ENCODE measurements at places on chromosomes 3 and 15.

DNA sequence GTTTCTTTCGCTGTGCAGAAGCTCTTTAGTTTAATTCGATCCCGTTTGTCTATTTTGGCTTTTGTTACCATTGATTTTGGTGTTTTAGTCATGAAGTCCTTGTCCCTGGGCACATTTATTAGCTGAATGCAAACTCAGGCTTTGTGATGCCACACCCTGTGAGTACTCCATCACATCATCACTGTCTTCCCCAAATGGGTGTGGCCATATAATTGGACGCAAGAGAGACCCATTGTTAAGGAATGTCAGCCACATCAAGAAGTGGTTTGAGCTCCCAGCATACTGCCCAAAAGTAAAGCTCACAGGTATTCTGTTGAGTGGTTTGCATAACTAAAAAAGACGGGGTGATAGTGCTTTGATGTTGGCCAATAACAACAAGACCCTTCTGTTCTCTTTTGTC, 245.7 kb downstream of the SV2B start:
- no peak for DNase-seq

GRCh38 chr15:74460298-74460697, 662 bp downstream of the UBL7 start:
- DNase-seq = no peak

DNA sequence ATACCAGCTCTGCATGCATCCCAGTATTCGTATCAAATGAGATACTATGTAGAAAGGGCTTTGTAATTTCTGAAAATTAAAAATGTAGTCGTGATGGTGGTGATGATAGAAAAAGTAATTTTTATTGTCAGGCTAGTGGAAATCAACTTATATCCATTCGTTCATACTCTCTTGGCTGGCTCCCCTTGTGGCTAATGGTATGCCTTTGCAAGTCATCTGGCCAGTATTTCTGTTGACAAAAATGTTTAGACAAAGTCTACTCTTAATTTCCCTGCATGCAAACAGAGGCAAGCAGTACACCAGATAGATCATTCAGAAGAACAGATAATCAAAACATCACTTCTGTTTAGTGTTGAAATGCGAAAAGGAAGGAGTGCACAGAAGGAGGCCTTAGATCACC, 49.6 kb upstream of the DUT start:
- no peak for DNase-seq

DNA sequence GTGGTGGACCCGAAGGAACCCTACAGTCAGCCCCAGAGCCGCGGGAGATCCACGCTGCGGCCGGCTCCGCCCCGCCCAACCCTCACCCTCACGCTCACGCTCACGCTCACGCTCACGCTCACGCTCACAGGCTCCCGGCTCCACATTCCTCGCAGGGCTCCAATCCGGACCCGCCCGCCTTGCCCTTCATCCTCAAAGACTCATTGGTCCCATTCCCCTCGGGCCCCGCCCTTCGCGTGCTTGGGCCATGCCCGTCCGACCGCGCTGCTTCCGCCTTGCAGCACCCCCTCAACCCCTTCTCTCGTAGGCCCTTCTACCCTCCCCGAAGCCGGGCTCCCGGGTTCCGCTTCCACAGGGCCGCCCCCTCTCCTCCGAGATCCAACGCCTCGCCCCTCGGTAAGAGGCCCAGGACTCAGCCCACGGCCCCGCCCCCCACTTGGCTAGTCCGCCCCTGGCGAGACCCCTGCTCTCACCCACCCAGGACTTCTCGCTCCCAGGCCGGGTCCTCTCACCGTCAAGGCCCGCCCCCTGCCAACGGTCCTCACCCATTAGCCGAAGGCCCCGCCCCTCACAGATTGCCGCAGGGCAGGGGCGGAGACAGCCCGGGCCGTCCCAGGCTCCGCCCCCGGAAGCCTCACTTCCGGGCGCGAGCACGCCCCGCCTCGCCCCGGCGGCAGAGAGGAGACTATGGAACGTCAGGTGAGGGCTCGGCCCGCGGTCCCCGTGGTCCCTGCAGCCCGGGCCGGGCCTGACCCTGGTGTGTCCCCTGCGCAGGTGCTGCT, at the start of gene APEH:
Gene APEH, plus strand, starts transcription at position 637 of the 782 bp plus-strand sequence. Its CDS starts 51 bp downstream, at position 688.
- peak; percentile 97 for DNase-seq

- DNase-seq = peak; percentile 30
Observed at GRCh38 chr3:101069901-101070798, 76.9 kb upstream of the ABI3BP start.

DNA sequence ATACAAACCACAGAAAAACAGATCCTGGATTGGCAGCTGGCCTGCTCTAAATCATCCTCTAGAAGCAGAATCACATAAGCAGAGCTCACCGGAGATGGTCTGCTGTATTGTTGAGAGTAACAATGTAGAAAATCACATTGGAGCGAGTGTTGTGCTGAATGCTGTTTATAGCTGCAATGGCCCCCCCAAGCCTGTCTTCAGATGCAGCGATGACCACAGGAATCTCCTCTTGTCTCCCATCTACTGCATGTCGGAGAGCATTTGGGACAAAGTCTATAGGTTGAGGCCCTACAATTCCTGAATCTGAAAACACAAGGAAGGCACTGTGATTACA, 8.0 kb downstream of the GLT8D1 start:
- DNase-seq = no peak

- DNase-seq = no peak
Observed at GRCh38 chr3:127777921-127778656, 44.2 kb downstream of the MGLL start.

GRCh38 chr3:126511291-126511690, 6.3 kb downstream of the UROC1 start:
- DNase-seq = no peak

DNA sequence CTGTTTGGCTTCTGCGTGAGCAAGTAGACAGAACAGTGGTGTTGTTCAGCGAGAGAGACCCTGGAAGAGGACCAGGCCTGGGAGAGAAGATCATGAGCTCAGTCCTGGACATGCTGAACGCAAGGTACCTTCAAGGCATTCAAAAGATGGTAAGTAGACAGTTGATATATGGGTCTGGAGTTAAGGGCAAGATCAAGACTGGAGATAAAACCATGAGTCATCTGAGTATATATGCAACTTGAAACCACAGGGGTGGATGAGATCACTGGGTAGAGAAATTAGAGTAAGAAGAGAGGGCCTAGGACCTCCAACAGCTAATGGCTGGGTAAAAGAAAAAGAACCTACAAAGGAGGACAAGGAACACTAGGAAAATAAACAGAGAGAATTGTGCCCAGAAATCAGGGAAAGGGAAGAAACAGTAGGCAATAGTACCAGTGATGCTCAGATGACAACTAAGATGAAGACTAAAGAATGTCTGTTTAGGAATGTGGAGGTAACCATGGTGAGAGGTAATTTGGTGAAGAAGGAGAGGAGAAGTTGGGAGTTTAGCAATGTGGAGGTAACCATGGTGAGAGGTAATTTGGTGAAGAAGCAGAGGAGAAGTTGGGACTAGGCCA, 343.2 kb upstream of the ADAMTS9 start:
- DNase-seq = no peak

DNA sequence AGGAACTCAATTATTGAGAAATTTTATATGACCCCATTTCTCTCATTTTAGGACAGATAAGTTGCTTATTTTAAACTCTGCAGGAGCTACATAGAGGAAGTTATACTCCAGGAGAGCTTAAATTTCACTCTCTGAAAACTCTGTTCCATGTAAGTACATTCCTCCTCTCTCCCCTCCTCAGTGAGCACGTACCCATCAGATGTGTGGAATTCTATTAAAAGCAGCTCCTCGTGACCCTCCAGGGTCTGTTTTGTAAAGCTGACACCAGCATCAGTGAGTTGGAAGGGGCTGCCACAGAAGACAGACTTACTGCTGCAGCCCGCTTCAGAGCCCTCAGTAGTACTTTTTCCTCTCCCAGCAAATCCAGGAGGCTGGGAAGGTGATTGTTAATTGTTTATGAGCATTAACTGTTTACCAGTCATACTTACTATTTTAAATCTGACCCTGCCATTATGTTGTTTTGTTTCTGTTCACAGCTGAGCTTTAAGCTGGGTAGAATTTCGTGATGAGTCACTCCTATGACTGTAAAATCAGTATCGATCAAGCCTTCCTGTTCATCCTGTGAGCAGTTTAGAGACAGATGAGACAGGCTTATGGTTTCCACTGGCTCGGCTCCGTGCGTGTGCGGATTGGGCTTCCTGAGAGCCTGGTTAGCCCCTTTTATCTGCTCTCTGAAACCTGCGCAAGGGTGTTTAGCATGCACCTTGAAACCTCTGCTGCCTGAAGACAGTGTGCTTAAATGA, 20.4 kb downstream of the IGF1R start:
- DNase-seq = peak; percentile 43

- DNase-seq = no peak
Observed at GRCh38 chr3:149395107-149396089, 17.9 kb upstream of the TM4SF1 start.

DNA sequence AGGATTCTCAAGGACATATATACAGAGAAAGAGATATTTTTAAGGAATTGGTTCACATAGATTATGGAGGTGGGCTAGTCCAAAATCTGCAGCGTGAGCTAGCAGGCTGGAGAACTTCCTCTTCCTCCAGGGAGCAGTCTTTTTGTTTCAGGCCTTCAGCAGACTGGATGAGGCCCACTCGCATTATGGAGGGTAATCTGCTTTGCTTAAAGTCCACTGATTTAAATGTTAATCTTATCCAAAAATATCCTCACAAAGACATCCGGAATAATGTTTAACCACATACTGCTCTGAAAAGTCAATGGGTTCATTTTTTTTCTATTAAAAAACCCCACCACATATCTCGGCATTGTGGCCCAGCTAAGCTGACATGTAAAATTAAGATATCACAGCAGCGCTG, 22.2 kb upstream of the NRROS start:
- DNase-seq = no peak

DNA sequence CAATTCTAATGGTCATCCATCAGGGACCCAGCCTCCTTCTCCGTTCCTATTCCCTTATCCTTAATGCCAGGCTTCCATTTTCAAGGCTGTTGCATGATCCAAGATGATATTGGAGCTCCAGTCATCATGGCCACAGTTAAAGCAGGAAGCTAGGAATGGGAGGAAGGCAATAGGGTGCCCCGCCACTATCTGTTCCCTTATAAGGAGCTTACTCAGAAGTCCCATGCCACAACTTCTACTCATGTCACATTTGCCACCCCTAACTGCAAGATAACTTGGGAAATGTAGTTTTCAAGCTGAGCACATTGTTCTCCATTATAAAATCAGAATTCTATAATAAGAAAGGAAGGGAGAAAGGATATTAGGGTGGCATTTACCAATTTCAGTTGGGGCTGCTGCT, 38.6 kb upstream of the SPSB4 start:
- DNase-seq = no peak

GRCh38 chr15:62482785-62483429, 317.8 kb upstream of the C2CD4B start:
- no peak for DNase-seq

GRCh38 chr3:149808209-149808829, 4.7 kb upstream of the RNF13 start:
- DNase-seq = peak; percentile 29

DNA sequence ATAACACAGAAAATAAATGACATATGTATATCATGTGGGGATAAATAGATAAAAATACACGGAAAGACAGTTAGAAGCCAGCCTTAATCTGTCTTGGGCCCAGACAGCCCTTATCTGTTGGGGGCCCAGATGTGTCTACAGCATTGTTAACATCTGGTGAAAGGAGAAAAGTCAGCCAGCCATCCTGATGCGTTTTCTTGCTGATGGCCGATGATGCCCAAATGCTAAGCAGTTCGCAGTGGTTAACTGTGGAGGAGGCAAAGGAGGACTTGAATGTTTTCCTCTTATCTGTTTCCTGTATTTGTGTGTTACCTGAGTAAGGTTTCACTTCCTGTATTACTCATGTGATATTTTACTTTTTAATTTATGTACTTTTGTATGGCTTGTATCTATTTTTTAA, 46.2 kb downstream of the NOX5 start:
- no peak for DNase-seq

DNA sequence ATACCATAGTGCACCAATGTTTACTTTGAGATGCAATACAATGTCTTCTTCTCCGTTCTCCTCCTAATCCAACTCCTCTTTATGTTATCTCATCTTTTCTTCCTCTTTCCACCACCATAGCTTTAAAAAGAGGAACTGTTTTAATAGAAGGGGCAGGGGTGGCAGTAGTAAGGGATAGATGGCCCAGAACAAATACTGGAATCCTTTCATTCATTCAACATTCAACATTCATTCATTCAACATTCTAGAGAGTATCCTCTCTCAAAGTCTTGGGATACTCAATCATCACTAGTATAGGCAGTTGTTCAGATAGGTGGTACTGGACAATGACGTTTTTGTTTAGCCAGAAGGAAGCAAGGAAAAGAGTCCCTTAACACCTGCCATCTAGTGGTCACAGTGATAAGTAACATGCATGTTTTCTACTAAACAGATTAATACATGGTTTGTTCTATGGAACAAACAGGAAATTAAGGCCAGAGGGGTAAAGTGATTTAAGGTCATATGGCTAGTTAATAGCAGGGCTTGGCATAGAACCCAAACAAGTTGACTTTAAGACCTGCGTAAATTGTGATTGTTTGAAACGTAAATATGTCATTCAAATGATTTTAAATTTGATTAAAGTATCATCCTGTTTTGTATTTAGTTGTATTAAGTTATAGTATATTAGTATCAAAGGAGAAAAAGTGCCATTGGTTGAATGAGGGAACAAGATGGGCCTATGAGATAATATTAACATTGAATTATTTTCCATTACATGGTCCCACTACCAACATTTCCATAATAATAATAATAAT, 26.9 kb upstream of the EHHADH start:
- no peak for DNase-seq
